CD4-positive, alpha-beta T cell treated with Interleukin-10 for 1 hour (primary cell): ENCODE measurements at places on chromosomes 7 and 10.

DNA sequence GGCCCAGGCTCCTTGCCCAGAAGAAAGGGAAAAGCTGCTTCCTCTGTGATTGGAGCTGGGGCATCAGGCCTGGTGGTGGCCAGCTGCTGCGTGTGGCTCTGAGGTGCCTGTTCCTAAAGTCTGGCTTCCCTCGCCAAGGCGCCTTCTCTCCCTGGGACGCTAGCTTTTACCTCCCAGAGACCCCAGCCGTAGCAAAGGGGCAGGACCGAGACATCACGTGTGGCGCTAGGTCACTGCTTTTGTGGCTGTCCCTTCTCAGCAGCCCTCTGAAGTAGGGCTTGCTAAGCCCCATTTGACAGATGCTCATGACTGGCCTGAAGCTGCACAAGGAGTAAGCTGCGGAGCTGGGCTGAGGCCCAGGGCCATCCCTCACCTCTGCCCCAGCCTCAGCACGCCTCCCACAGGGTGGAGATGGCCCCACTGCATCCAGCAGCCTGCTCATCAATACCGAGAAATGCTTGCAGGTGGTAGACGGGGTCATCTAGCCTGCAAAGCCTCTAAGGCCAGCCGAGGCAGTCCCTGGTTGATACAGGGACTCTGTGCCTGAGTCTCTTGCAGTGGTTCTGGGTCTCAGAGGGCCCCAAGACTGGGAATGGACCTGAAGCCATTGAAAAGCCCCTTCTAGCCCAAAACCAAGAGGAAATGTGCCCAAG, 171.2 kb downstream of the LCOR start:
- DNase-seq = no peak

GRCh38 chr7:50321487-50322067, 17.1 kb downstream of the IKZF1 start:
- DNase-seq = peak; percentile 81

GRCh38 chr10:99685597-99685967, 26.3 kb downstream of the ENTPD7 start:
- DNase-seq = no peak

DNA sequence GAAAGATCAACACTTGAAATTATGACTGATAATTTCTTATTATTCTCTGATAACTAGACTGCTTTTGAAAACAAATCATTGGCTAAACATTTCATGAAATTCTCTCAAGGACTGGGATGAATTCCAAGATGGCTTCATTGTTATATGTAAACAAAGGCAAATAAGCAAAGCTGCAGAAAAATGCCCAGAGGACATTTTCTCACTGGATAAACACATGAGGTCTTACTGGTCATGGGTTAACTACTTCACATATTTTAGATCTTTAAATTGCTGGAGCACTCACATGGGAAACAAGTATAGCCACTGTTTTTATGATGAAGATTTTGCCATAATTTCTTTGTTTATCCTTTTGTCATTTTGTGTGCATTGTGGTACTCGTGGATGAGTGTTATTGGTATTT, 239.1 kb downstream of the PHF14 start:
- DNase-seq = no peak

GRCh38 chr7:134040988-134041387, 86.2 kb upstream of the LRGUK start:
- DNase-seq = no peak

DNA sequence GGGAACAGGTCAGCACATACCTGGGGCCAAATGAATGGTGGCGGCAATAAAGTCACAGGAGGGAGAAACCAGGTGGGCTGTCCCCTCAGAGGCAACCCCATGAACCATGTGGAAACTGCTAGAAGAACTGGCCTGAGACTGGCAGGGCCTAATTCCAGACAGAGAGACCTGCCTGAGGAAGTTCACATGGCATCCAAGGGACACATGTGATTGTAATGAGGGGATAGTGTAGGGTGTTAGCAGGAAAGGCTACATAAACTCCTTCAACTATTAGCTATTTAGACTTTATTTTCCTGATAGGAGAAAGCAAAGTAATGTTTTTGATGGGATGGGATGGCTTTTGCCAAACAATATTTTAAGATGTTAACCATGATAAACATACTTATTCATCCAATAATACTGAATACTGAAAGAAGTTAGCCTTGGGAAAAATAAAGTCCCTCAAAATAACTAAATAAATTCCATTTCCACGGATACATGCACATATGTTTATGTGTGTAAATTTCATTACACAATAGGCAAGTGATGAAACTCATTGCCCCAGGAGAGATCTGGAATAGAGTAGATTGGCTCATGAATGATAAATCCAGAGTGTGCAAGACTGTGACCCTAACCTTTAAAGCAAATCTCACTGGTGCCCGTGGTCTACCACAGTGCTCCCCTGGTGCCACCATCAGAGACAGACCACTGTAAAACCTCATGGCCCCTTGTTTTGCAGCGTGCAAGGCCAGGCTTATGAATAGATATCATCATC, 137.0 kb downstream of the NRF1 start:
- DNase-seq = no peak

GRCh38 chr10:118028619-118029018, 18.1 kb downstream of the RAB11FIP2 start:
- no peak for DNase-seq

- DNase-seq = no peak
These were observed at the start of gene CALML3 for GRCh38 chr10:5524641-5525560. Gene CALML3 (plus strand): TSS chr10:5524961. CDS start chr10:5525086, 125 bp downstream.

GRCh38 chr10:8435186-8436055, 380.9 kb downstream of the GATA3 start:
- DNase-seq = no peak

- no peak for DNase-seq
These were observed 255.9 kb upstream of the GLI3 start for GRCh38 chr7:42492920-42493319.

GRCh38 chr7:116395141-116395791, 104.3 kb upstream of the CAV2 start:
- DNase-seq = no peak

DNA sequence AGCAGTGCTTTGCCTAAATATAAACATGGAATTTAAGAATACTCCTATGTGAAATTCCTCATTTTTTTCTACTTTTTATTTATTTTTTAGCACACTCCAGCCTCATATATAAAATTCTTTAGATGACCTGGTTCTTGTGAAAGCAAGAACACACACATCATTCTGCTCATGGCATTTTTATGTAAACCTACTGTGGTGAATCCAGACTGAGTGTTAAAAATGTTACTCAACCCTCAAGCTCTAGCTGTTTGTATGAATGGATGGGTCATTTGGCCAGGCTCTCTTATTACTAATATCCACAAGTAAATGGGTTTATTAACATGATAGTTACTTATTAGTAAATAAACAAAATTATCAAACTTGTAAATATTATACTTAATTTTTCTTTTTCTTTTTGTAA, 551.7 kb upstream of the LRRN3 start:
- no peak for DNase-seq

- DNase-seq = no peak
These were observed 371.7 kb upstream of the PRKCQ start for GRCh38 chr10:6951732-6952131.

- DNase-seq = no peak
These were observed 106.7 kb downstream of the TES start for GRCh38 chr7:116316838-116317628.

- no peak for DNase-seq
These were observed 125.4 kb downstream of the SEMA3D start for GRCh38 chr7:85061456-85061855.

GRCh38 chr10:88107296-88108097, 244.1 kb downstream of the PTEN start:
- DNase-seq = no peak

DNA sequence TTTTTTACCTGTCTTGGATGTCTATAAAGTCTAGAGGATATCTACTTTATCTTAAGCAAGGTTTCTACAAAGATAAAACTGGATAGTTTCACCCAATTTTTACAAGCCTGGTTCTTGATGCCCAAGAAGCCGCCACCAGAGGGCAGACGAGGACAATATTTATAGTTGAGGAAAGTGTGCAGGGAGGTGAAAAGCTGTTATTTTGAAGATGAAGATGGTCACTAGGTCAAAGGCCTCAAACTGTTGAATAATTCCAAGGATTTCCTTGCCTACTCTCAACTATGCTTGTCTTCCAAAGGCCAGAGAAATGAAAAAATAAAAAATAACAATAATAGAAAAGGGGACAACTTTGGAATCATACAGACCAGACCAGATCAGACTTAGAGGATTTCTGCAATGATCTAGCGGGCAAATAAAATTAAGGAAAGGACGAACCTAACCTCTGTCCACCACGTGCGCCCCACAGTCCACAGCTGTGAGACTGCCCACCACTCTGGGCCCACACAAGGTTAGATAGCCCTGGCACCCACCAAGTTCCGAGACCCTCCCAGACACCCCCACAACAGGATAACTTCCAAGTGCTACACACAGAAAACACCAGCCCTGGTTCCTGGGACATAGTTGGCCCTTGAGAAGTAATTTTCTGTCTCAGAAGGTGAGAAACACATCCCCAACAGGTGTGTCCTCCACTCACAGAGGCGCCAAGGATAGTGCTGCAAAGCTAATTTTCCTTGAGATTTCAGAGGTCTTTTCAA, 2.8 kb downstream of the PKD1L1 start:
- peak; percentile 70 for DNase-seq

- DNase-seq = no peak
These were observed 113.4 kb upstream of the RAB18 start for GRCh38 chr10:27390681-27391080.

DNA sequence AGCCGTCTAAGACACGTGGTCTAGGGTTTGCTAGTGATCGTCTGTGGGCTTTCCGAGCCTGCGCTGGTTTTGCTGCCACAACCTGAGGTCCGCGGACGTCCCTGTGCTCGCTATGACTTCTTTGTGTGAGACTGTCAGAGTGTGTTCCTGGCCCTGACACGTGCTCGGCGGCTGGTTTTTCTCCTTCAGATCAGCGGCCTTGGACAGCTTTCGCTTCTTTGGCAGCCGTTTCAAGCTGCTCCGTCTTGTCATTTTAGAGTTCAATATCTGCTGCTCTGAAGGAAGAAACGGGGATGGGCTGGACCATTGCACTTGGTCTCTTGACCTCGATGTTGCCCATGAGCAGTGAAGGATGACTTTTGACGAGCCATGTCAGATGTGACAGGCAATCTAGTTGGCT, 147.3 kb downstream of the MGMT start:
- DNase-seq = no peak

DNA sequence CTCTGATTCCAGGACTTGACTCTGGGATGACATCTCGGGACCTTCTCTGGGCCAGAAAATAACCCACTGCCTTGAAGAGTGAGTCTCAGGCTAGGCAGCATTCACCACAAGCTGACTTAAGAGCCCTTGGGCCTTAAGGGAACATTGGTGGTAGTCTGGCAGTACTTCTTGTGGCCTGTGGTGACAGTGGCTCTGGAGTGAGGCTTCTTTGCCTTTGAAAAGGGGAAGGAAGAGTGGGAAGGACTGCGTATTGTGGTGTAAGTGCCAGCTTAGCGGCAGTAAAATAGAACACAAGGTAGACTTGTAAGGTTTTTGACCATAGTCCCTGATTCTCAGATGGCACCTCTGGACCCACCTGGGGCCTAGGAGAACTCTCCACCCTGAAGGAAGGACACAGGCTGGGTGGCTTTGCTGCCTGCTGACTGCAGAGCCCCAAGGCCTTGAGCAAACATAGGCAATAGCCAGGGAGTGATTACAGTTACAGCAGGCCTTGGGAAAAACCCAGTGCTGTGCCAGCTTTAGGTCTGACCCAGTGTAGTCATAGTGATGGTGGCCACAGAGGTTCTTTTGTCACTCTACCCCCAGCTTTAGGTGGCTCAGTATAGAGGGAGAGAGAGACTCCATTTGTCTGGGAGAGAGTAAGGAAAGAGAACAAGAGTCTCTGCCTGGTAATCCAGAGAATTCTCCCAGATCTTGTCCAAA, 483.9 kb downstream of the SH2D4B start:
- DNase-seq = no peak

GRCh38 chr10:35574924-35575352, 30.2 kb upstream of the GJD4 start:
- DNase-seq = no peak

DNA sequence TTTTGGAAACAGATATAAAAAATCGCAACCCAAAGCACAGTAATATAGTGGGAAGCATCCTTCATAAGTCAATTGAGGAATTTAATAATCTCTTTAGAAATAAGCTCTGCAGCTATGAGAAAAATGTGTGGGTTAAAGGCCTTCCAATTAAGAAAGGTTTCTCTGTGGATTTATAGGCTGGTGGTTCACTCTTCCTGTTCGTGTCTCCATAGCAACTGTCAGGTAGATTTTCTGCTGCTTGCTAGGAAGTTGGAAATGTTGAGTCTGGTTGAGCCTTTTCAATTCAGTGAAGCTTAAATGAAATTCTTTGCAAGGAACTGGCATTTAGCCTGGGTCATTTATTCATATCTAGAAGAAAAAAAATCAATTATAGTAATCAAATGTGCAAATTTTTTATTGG, 652.8 kb upstream of the CELF2 start:
- no peak for DNase-seq

- DNase-seq = no peak
These were observed 702 bp upstream of the INSYN2A start for GRCh38 chr10:127197154-127197432.

DNA sequence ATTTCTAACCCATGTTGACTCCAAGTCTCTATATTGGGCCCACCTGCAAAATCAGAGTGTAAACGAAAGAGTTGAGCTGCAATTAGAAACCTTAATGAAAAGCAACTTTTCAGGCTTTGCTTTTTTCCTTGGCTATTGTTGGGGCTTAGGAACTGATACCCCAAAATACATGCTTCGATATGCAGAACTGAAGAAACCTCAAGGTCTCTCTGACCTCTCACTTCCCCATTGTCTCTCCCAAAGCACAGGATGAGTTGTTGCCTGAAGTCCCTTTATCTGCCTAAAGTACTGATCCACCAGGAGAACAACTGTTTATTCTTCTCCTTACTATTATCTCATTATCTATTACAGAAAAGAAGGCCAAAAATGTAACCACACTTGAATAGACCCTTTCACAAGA, 666.0 kb upstream of the LRRTM3 start:
- DNase-seq = no peak
